Stimulated activated CD4-positive, alpha-beta T cell treated with anti-CD3 and anti-CD28 coated beads, Interleukin-4, amount 100 ng/mL, for 48 hours (primary cell): ENCODE measurements at places on chromosomes 5 and 9.

GRCh38 chr5:122864400-122864799 lies 19.0 kb downstream of the SNX24 start:
- DNase-seq, result no peak

DNA sequence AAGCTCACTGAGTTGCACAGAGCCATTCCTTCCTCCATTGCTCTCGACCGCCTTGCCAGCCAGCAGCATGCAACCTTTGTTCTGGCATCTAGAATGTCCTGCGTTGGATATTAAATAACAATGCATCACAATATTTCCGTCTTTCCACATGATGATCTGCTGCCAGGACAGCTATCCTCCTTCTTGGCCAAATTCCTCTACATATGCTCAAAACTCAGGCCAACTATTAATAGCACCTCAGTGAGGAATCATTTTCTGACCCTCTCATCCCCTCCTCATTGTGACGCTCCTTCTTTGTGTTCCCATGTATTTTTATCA lies 128.6 kb downstream of the MYO10 start:
- no peak for DNase-seq

- DNase-seq, result no peak
Observed at GRCh38 chr9:111301195-111301594, 28.8 kb downstream of the OR2K2 start.

DNA sequence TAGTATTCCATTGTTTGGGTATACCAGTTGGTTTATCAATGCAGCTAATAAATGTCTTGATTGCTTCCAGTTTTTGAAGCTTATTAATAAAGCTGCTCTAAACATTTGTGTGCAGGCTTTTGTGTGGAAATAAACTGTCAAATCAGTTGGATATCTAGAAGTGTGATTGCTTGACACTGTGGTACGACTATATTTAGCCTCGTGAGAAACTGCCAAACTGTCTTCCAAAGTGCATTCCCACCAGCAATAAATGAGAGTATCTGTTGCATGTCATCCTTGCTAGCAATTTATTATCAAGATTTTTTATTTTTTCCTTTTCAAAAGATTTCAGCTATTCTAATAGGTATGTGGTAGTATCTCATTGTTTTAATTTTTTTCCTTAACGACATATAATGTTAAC lies 37.5 kb downstream of the NMUR2 start:
- DNase-seq, result no peak

GRCh38 chr9:128555180-128555721 lies 2.9 kb downstream of the SPTAN1 start:
- no peak for DNase-seq

GRCh38 chr5:65927503-65928321 lies 1.3 kb downstream of the ERBIN start:
- DNase-seq, result no peak

GRCh38 chr5:137833463-137833862 lies 34.2 kb upstream of the MYOT start:
- DNase-seq, result no peak

DNA sequence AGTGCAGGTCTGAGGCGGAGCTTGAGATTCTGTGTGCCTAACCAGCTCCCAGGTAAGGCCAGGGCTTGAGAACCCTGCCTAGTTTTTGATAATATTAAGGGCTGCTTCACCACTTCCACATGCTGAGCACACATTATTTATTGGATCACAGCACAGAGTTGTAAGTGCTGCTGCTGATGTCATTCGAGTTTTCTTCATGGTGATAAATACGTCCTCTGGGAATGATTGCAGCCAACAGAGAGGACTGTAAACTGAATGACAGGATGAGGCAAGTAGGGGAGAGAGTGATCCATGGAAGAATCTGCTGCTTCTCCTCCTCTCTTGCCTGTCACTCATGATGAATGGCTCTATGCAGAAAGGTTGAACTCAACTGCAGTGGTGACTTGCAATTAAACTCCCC lies 77.9 kb upstream of the VPS13A start:
- no peak for DNase-seq

DNA sequence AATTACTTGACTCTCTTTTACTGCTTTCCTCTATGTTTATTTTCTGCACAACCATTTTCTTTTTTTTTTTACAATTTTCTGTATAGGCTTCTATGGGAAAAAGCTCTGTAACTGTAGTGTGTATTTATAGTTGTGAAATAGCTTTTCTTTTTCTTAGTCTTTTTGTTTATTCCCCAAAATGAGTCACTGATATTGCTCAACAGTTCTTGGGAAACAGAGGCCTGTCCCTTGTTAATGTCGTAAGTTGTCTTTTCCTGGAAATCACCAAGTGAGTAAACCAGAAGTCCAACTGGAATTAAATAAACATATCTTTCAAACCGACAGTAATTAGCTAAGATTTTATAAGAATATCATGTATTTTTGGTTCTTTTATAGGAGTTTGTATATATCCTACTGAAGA lies 325.1 kb upstream of the PRR16 start:
- no peak for DNase-seq
